A549 treated with GW870086 at 1 μM for 4 hours (cell line): ENCODE measurements at places on chromosomes 7 and 10. TPM values are rescaled to one million over a fixed set of nuclear protein-coding genes. Genes with fewer than 3 reads are reported as not detected.

Gene TAX1BP1
- 61.1 to 95.3 TPM (median 76.9 TPM) in 5 replicates for total RNA-seq

Gene FAM237B
- total RNA-seq, result not detected in 5 replicates

Gene POM121C
- total RNA-seq, result 32.4 to 41.7 TPM (median 36.8 TPM) in 5 replicates

Gene PCGF6
- total RNA-seq, result 9.0 to 12.7 TPM (median 12.3 TPM) in 5 replicates

Gene ASNS
- total RNA-seq, result 52.8 to 73.9 TPM (median 65.9 TPM) in 5 replicates

Gene SPOCK2
- 0.24 to 0.51 TPM (median 0.36 TPM) in 5 replicates for total RNA-seq
